ENCODE measurements at places on chromosomes 7 and 10.

GRCh38 chr7:142868188-142868985 is 13.5 kb downstream of the EPHB6 start:
- DNase-seq, result no peak

DNA sequence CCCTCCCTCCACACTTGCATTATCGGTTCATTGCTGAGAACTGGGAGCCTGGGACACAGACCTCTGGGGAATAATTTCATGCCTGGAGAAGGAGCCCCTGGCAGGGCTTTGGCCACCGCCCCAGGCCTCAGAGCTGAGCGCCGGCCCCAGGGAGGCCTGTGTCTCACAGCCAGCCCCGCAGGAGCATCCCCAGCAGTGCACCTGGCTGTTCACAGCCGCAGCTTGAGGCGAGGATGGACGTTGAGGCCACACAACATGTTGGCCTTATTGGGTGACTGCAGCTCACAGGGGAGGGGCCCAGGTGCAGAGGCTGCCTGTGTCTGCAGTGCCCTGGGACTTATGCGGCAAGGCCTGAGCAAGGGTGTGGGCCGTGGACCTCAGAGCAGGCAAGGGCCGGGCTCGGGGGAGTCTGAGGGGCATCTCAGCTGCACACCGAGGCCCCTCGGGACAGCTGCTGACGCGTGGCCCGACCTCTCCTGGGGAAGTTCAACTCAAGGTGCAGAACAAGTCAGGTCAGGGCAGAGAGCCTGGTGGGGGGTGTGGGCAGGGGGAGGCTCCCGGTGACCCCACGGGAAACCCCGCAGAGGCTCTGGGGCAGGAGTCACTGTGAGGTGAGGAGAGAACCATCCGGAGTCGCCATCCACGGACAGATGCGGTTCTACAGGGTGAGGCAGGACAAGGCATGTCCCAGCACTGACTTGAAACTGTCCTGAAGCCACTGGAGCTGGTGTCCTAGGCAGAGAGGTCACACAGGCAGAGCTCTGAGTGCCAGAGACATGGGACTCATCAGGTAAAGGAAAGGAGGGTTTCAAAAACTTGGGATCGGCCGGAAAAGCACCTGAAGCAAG is 13.1 kb upstream of the UBE3C start:
- DNase-seq, result no peak

DNA sequence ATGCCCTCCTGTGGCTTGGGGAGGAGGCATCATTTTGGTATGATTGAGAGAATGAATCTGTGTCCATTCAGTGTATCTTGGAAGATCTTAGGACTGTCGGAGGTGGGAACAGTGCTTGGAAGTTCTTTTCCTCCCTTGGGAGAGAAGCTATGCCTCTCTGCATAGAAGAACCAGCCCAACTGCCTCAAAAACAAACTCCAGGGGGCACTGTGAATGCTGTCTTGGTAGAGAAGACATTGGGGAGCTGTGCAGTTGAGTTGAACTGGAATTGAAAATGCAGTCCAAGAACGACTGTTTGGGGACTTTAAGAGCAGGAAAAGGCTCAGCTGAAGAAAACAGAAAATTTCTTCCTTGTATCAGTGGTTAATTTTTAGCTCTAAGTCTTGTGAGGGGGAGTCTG is 4.9 kb upstream of the GJD4 start:
- DNase-seq, result no peak

DNA sequence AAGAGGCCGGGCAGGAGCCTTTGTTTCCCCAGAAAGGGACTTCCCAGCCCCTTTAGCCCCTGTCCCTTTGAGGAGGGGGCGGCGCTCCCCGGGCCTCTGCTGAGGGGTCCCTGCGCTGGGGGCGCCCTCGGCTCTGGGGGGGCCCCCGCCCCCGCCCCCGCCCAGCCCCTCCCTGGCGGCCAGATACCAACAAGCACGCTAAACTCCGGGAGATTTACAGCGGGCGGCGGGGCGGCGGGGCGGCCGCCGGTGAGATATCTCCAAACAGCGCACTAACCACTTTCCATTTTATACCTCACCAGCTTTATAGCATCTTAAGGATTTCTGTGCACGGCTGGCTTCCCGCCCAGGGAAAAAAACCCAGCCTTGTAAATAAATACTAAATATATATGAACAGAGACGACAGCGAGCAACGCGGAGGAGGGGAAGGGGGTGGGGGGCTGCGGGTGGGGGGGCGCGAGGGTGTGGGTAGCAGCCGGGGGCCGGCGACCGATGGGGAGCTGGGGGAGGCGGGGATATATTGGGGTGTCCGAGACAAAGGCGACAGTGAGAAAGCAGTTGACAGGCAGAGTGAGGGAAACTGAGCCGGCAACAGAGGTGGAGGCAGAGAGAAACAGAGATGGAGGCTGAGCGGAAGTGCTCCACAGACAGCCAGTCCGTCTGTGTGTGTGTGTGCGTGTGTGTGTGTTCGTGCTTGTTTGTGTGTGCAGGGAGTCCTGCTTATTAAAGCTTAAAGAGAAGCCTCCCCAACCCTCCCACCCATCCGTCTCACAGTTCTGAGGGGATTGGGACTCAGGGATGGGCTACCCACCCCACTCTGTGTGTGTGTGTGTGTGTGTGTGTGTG is 85.8 kb downstream of the HIF1AN start:
- no peak for DNase-seq

DNA sequence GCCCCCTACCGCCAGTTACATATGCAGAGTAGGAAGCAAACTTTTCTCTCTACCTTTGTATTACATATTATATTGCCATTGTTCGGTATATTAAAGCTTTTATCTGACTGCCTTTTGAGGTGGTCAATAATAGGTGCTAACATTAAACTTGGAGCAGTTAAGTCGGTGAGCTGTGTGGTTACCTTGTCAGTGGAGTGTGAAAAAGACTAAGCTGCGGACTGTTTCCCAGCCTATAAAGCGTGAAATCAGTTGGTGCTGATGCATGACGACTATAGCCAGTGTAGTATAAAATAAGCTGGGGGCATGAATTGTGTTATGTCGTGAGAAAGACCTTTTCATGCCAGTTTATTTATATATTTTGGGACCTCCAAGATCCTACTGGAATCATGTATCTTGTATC is 33.7 kb downstream of the R3HCC1L start:
- no peak for DNase-seq

DNA sequence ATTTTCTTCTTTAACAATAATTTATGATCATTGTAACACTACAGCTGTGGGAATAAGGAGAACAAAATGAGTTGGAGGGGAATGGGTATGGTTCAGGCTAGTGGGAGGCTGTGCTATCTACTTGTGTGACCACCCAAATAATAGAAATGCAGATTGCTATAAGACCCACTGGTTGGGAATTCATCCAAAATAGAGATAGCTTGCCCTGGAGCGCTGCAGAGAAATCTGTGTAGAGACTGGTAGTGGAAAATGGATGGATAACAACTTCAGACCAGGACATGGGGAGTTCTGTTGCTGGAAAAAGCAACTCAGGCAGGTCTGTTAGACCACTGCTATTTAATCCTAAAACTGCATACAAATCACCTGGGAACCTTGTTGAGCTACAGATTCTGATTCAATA is 137.1 kb upstream of the MKLN1 start:
- no peak for DNase-seq

DNA sequence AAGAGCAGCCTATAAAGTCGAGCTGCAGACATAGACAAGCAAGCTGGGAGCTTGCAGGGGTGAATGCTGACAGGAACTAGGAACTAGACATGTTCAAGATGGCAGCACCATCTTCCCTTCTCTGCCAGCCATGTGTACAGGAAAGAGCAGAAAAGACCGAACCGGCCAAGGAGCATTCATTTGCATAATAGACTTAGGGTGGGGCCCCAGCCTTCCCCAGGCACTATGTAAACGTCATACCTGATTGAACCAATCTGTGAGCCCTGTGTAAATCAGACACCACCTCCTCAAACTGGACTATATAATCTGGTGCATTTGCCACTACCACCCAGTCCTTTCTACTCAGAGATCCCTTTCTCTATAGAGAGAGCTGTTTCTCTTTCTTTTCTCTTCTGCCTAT is 106.9 kb upstream of the FAM3C start:
- DNase-seq, result no peak

DNA sequence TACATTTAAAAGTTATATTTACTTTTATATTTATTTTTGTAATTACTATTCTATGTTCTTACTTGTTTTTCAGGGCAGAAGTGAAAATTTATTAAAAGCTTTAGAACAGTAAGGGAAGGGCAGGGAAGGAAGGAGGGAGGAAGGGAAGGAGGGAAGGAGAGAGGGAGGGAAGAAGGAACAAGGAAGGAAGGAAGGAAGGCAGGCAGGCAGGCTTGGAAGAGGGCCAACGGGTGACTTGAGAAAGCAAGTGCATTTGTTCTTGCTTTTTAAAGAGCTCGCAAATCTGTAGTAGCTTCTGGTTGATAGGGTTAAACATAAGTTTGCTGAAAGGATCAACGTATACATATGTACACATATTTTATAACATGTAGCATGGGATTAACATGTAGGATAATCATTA is 725.3 kb upstream of the FZD8 start:
- DNase-seq, result no peak

- peak; percentile 17 for DNase-seq
Measured at GRCh38 chr10:91349381-91349780, 60.8 kb upstream of the HECTD2 start.

GRCh38 chr10:18332048-18332447 is 191.8 kb downstream of the CACNB2 start:
- no peak for DNase-seq

DNA sequence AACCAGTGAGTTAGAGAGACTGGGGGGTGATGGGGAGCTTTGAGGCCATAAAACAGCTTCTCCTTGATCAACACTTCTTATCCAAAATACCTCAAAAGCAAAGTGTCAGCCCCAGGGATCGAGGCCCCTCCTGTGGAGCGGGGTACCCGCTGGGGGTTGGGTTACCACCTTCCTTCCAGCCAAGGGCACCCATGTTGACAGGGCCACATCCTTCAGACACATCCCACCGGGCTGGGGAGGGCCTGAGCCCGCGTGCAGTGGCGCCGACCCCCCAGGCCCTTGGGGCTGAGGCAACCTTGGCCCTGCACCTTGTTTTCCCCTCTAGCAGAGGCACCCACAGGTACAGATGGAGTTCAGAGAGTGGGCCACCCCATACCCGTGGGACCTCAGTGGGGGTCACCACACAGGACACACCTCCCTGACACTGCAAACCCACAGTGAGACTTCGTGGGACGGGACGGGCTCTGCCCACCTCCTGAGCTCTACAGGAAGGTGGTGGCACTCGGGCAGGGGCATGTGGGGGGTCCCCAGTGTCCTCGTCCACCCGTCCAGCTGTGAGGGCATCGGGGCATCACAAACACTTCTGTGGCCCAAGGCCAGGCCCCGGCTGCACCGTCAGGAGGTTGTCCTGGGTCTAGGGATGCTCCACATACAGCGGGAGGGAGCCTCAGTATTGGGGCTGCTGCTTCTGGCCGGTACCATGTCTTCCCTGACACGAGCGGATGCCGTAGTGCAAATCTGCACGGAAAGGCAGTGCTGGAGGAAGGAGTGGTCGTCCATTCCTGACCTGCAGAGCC is 10.7 kb downstream of the DPYSL4 start:
- DNase-seq, result no peak

DNA sequence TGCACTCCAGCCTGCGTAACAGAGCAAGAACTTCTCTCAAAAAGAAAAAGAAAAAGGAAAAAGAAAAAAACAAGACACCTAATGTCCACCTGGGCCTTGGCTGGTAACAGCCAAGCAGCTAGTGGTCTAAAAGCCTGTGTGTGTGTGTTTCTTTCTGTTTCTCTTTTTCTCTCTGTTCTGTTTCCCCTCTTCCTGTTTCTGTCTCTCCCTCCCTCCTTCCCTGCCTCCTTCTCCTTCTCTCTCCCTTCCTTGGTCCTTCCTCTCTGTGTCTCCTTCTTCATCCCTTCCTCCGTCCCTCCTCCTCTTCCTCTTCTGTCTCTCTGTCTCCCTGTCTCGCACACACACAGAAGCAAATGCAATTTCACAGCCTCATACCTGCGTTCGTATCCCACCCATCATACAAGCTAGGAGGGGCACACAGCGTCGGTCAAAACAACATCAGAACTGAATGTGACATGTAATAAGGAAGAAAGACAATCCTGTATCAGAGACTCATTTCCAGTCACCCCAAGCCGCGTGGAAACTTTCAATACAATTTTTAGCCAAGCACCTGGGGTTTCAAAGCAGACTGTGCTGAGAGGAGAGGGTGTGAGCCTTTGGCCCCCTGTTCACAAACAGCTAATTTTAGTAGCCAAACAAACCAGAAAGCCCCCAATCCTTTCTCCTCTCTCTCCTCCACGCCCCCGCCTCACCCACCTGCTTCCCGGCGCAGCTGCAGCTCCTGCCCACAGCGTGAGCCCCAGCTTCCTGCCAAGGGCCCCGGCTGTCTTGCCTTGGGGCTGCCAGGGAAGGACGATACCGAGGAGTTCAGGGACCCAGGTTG is 50.2 kb upstream of the GNA12 start:
- DNase-seq, result no peak

- DNase-seq, result no peak
Measured at GRCh38 chr7:109695419-109695818, 1125.7 kb downstream of the DNAJB9 start.

DNA sequence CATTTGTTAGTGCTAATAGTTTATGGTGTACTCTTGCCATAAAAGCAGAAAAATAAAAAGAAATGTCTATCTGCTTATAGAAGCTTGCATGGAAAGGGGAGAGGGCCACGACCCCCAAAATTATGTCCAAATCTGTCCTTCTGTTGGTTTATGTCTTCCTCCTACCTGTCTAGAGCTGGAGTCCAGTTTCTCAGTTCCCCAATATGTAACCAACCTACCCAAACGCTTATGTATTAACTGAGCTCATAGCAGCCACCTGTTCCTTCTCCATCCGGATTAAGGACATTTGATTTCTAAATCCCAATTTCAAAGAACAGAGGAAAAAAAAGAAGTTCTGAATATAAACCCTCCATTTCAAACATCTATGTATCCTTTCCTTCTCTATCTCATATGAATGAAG is 30.3 kb upstream of the TPK1 start:
- DNase-seq, result no peak

All from endothelial cell (in vitro differentiated cells).